Renal pelvis (tissue), 12 donors: ENCODE measurements at places on chromosomes 6 and 20. TPM values are rescaled to one million over a fixed set of nuclear protein-coding genes. Genes with fewer than 3 reads are reported as not detected.

- DNase-seq: no peak
Observed at GRCh38 chr20:22446613-22447446, 137.5 kb downstream of the FOXA2 start.

TMEM170B gene
- 10.5 TPM for polyA plus RNA-seq

DNA sequence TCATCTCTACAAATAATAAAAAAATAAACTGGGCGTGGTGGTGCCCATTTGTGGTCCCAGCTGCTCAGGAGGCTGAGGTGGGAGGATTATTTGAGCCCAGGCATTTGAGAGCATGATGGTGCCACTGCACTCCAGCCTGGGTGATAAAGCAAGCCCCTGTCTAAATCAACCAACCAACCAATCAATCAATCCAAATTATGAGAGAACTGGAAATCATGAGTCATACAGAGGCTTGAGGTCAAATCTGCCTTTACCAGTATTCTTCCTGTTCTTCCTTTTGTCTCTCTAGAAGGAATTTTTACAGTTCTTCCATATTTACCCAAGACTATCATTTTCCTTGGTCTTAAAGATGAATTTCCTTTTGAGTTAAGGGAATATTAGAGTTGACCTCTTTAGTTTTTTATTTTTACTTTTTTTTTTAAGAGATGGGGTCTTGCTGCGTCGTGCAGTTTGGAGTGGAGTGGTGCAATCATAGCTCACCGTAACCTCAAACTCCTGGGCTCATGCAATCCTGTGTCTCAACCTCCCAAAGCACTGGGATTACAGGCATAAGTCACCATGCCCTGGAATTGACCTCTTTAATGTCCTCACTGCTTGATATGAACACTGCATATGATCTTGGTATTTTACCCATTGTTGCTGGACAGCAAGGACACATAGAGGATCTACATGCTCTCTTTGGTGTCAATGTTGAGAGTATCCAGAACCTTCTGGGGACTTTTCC, 44.1 kb upstream of the TXNDC5 start:
- DNase-seq: no peak

DNA sequence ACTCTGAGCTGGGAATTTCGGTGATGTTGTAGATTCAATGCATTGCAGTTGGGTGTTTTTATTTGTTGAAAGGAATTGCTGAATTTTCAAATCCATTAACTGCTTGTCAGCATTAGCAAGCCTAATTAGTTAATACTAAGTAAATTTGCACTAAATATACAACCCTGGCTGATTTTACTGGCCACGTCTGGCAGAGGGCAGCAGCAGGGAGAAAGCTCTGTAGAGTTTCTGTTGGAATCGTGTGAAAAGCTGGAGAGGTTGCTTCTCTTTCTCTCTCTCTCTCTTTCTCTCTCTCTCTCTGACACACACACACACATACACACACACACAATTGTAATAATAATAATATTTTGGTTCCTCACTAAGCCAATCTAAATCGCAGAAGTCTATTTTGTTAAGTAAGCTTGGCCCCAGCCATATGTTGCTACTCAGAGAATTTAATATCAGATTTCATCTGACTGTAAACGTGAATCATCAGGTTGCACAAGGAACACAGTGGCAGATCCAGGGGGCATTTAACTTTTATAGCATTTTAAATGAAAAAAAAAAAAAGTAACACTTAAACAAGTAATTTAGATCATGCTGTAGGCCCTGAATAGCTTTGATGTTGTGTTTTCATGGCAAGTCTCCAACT, 289.5 kb downstream of the ESR1 start:
- peak; percentile 14 for DNase-seq

DNA sequence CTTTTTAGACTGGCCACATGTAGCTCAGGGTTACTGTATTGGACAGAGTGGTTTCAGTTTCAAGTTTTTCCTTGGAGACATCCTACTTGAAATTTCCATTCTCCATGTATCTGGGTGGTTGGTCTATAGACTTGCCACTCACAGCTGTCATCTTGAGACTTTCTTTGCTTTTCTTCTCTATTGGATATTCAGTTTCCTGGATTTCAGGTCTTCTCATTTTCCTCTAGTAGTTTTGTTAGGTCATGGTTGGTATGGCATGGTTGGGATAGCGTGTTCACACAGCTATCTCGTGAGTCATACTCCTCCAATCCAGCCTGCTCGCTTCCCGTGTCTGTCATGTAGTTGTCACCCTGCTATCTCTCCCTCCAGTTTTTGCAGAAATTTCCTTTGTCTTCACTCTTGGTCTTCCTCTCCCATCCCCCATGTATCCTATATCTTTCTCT, 48.3 kb downstream of the PTPN1 start:
- no peak for DNase-seq

DNA sequence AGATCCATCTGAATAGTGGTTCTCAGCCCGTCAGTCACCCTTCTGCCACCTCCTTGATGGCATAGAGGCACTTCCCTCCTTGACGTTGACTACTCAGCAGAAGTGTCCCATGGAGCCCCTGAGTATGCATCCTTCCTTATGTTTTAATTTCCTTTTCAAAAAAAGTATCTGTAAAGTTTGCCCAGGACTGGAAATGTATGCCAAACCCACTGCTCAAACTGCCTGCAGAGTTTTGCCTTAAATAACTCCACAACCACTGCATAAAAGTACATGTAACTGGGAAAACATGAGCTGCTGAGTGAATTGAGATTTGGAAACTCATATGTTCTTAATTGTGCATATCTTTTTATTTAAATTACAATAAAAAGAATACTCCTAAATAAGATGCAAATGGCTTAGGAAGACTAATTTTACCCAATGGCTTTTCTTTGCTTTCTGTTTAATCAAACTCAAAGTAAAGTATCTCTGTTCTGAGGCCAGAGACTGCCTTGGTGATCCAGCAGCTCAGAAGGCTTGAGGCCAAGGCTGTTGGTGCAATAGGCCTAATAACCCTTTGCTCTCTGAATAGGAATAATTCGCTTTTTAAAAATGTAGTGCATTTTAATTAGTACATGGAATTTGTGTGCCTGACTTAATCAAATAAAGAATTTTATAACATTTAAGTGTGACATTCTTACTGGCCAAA, 90.4 kb downstream of the FNDC1 start:
- no peak for DNase-seq

SLC4A11 gene
- 3.0 TPM for polyA plus RNA-seq

DNA sequence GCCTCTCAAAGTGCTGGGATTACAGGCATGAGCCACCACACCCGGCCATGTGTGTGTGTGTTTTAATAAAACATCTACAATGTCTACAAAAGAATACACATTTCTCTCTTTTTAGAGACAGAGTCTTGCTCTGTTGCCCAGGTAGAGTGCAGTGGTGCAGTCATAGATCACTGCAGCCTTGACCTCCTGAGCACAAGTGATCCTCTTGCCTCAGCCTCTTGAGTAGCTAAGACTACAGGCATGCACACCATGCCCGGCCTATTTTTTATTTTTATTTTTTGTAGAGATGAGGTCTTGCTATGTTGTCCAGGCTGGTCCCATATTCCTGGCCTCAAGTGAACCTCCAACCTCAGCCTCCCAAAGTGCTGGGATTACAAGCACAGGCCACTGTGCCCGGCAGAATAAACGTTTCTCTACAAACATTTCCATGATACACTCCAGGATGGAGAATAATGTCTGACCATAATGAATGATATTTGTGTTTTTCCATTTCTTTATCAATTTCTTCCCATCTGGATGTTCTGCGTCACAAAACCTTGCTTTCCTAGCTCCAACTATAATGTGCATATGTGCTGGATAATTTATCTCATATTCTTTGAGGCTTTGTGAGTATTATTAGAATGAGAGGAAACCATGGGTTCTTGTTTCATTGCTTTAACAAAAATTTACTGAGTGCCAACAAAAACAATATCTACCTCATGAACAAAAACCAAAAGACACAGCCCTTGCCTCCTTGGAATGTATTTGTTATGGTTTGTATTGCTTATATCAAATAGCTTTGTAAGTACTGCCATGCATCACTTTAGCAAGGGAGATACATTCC, 28.6 kb upstream of the CCN2 start:
- DNase-seq: no peak

DNA sequence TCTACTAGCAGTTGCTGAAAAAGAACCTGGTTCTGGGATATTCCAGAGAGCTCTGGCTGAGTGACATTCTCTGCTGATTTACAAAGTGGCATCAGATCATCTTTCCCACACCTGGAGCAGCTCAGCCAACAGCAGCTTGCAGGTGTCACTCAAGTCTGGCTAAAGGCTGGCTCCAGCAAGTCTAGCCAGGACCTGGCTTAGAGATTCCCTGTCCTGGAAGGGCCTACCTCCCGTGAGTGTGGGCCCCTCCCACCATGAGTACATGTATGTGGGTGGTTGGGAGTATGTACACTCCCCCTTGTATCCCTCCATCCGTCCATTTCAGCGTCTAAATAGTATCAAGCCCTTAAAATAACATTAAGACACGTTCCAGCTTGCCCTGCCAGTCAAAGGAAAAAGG, 539.3 kb upstream of the ID4 start:
- no peak for DNase-seq

RPS6KA2 gene
- polyA plus RNA-seq: 29.6 TPM

GRCh38 chr20:32804817-32805216, 14.9 kb upstream of the MAPRE1 start:
- no peak for DNase-seq

DNA sequence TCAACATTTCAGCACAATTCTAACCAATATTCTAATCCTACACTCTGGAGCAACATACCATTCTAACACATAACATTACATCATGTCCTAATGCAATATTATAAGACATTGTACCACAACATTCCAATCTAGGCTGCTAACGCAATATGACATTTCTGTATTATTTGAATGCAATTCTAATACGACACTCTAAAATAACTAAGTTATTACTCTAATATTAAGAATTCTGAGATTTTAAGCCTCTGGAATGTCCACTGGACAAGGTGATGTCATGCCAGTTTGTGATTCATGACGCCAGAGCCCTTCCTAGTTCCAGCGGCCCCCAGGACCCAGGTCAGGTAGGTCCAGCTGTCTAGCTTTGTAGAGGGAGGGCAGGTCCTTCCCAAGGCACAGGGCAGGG, 69.7 kb upstream of the SIRPA start:
- no peak for DNase-seq

DNA sequence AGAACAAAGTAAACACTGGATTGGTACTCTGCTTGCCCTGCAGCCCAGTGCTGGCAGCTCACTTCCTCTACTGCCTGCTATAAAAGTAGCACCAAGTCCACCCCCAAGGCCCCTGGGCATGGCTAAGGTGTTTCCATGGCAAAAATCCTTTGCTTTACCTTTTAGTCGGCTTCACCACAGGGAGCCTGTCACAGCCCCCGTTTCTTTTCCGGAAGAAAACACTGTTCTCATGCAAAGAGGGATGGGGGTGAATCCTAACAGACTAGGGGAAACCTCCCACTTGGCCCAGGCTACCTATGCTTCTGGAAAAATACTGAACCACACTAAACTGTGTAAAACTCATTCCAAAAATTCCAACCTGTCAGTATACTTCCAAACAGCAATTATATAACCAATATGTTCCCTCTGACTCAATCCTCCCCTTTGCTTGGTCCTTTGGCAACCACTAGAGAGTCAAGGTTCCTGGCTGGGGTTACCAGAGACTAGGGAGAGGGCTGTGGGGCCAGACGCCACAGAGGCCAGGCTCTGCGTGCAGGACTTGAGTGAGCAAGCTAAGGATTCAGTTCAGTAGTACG, 16.1 kb downstream of the PPIL1 start:
- DNase-seq: no peak

SPTLC3 gene
- 16.9 TPM for polyA plus RNA-seq

TCP11 gene
- 3.2 TPM for polyA plus RNA-seq

DNA sequence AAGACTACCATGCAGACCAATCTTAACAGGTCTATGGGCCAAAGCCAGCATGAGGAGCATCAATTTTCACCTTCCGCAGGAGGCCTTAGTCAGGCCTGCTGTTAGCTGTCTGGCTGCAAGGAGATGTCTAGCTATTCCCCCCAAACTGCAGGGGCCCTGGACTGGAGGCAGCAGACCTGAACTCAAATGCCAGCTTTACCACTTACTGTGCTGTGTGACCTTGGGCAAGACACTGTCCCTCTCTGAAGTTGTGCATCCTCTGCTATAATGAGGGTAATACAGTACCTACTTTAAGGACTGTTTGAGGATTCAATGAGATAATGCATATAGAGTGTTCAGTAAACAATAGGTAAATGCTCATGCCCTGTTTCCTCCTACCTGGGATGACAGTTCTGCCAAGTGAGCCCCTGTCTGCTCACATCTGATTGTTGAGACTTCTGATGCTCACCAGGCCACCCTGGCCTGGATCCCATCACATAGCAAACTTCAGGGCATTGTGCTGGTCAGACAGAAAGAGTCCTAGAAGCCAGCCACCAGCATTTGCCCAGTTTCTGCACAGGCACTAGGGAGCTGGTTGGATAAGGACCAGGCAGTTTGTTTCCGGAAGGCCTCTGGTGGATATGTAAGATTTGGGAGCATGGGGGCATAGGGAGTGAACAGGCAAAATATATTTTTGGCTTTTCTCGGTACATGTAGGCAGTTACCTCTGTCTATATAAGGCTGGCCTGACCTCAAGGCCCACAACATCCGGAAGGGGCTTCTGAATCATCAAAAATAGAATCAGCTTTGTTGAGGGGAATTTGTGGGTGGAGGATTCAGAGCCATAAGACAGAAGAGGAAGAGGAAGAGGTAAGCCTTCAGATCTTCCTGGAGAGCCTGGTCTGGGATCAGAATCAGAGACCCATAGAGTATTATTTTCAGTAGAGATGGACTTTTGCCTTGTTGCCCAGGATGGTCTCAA, 2.3 kb upstream of the OCSTAMP start:
- DNase-seq: no peak

- no peak for DNase-seq
Observed at GRCh38 chr6:34602318-34603111, 46.4 kb upstream of the SPDEF start.

MAN1A1 gene
- polyA plus RNA-seq: 74.2 TPM

- DNase-seq: no peak
Observed at GRCh38 chr20:4549711-4550259, 171.9 kb upstream of the PRND start.

DNA sequence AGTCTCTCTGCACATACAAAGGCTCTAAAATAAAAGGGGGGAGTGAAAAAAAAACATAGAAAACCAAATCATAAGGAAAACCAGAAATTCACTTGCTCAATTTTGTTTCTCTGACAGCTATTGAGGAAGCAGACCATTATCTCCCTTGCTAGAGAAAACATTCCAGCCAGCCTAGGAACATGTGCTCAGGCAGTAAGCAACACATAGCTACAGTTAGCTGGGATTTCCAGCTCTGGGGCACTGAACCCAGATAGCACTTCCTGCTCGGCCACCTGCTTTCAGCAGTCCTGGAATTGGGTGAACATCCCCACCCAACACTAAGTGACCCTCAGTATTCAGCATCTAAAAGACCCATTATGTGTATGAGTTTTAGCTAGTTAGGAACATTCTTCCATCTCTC, 61.3 kb downstream of the TNFRSF21 start:
- no peak for DNase-seq

- no peak for DNase-seq
Observed at GRCh38 chr6:43671801-43672690, 15.5 kb downstream of the MRPS18A start.

- DNase-seq: no peak
Observed at GRCh38 chr6:99353126-99353525, 3.7 kb upstream of the FAXC start.

TULP1 gene
- polyA plus RNA-seq: 3.4 TPM
